ENCODE measurements at places on chromosomes 12 and 14.

DNA sequence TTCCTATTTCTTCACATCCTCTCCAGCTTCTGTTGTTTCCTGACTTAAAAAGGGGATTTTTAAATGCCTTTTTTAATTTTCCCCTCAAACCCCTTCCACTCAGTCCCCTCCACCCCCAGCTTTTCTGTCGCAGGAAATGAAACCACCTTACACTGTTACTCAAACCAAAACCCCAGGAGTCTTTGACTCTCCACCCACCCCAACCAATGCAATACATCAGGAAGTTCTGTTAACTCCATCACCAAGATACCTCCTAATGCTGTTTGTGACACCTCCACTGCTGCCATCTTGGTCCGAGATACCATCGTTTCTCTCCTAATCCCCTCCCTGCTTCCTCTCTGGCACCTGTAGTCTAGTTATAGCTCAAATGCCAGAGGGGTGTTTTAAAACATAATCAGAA, 25.4 kb upstream of the CPM start:
- no peak for DNase-seq

DNA sequence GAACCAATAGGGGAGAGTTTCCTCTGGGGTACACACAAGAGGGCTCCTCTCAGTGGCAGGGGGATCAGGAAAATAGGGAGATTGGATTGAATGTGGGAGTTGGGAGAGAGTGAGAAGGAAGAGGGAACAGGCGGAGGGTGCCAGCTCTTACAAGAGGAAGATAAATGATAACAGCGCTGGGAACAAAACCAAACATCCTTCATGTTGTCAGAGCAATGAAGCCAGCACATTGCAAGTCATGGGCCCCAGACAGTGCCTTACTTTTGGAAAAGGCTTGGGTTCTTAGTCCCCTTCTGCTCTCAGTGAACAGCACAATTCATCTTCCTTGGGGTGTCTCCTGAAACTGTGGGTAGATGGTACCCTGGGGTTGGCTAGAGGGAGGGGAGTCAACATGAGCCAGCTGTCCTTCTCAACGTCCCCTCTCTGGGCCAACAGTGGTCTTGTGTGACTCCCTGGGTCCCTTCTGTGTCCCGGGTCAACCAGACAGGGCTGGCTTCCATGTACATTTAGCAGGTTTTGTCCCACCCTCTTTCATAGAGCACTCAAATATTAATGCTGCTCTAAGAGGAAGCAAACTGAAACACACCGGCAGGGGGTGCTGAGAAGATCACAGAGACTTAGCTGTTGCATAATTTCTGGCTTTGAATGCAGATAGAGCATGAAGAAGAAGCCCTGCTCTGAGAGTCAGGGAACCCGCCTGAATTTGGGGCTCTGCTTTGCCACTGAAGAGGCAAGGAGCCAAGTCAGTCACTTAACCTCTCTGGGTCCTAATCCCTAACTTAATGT, 138.5 kb downstream of the ESRRB start:
- DNase-seq, result no peak

DNA sequence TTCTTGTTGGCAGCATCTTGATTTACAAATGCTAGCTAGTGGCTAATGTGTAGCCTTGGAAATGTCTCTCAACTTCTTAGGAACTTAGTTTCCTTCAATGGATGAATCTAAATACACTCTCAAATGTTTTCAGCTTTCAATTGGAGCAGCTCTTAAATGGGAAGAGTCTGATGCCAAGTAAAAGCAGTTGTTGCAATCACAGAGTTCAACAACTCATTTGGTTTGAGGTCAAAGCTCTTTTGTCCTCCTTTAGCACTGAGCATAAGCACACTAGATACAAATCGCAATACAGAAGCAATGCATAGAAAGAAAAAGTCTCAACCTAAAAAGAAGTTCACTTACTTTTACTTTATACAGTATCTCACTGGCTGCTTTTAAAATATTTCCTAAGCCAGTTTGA, 986.1 kb upstream of the FLRT2 start:
- DNase-seq, result no peak

GRCh38 chr12:50314636-50315312, 31.5 kb upstream of the LIMA1 start:
- DNase-seq, result no peak

- no peak for DNase-seq
Observed at GRCh38 chr14:59093902-59094301, 94.6 kb upstream of the DAAM1 start.

DNA sequence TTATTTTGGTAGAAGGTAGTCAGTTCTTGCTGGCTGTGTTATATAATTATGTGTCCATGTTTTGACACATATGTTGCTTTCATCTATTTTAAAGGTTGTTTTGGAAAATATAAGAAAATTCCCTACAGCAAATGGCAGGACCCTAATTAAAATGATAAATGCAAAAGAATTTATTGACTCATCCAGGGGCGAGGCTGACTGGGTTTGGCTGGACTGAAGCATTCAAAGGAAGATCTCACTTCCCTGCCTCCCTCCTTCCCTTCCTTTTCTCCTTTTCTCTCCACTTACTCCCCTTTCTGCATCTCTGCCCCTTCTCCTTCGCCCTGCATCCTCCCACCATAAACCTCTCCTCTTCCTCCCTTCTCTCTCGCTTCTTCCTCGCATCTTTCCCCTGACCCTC, 129.6 kb downstream of the SNAPC1 start:
- no peak for DNase-seq

- no peak for DNase-seq
Observed at GRCh38 chr14:35390577-35391387, 13.8 kb downstream of the NFKBIA start.

GRCh38 chr14:74083784-74084276, 423 bp downstream of the ALDH6A1 start:
- no peak for DNase-seq

DNA sequence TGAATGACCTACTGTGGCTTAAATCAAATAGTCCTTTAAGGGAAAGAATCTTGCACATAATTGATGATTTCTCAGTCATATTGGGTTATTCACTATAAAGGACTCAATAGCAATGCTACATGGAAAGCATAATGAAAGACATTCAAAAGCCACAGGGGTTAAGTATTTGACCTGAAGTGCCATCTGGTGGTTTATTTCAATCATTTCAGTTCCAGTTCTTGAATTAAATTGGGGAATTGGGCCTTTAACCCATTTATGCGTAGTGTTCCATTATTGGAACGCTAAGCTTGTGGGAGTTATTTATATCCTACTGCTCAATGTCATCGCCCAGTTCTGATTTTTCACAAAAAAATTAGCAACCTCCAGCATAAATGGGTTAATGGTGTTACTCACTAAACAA, 41.3 kb upstream of the C12orf71 start:
- no peak for DNase-seq

DNA sequence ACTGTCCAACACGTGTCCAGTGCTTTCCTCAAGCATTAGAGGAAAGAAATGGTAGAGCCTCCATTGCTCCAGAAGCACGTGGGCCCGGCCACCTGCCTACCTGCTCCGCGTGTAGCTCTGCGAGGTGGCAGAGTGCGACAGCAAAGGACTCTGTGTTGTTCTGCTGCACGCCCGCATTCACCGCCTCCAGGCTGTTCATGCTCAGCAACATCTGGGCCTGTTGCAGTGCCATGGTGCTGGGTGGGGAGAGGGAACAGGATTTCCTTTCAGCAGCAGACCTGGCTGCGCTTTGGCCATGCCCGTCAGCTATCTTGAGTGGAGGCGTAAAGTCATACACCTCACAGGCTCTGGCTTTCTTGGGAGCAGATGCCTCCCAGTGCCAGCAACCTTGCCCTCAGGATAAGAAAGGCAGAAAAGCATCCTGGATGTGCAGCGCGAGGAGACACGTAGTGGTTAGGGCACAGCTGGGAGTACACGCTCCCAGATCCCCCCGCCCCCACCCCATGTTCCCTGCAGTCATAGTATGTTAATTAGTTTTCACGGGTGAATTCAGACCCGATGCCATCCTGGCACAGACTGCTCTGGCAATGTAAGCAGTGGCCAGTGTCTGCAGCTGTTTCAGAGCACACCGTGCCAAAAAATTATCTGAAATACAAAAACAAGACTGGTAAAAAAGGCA, 25.1 kb downstream of the ANAPC5 start:
- no peak for DNase-seq

DNA sequence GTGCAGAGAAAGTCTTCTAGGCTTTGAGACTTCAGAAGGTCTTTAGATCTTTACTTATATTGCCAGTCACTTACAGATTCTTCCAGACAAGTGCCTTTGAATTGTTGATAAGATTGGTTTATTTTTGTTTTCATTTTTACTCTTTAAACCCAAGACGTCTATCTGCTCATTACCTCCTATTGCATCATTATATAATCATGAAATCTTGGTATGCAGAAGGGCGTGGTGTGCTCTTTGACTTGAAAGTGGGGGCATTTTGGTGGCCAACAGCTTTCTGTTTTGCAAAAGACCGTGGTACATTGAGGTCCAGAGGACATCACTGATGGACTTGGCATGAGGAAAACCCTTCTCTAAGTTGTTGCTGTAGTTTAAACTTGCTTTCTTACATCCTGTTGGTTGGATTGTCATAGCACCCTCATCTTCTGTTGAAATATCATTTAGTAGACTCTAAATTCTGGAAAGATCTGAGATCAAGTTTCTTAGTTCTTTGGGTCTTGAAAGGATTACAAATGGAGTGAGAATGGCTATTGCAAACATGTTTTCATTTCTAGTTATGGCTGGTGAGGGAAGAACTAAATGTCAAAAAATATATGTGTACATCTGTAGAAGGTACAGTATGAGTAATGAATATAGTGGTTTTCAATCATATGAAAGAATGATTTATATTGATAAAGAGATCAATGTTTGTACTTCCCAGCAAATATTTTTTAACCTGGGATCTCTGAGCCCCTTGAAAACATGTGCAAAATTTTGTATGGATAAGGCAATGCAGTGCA, 441.8 kb downstream of the NRXN3 start:
- DNase-seq, result no peak

DNA sequence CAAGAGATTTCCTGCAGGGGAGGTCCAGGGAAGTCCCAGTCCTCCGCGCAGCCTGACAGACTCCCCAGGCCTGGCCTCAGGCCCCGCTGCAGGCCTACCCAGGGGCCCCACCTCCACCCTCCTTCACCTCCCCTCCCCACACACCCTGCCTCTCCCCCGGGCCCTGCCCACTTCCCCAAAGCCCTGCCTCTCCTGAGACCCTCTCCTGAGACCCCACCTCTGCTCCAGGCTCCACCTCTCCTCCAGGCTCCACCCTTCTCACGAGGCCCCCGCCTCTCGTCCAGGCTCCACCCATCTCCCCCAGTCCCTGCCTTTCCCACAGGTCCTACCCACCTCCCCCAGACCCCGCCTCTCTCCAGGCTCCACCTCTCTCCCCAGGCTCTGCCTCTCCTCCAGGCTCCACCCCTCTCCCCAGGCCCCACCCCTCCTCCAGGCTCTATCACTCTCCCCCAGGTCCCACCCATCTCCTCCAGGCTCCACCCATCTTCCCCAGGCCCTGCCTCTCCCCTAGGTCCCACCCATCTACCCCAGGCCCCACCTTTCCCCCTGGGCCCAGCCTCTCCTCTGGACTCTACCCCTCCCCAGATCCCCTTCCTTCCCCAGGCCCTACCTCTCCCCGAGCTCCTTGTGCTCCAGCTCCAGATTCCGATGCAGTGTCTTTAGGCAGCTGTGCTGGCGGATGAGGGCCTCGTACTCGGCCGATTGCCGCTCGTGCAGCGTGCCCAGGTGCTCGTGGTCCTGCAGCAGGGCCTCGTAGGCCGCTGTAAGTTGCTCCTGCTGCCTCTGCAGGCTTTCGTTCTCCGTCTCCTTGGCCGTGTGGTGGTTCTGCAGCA, 58.8 kb upstream of the GPR68 start:
- DNase-seq, result no peak

- no peak for DNase-seq
Observed at GRCh38 chr12:116698116-116698515, 39.8 kb downstream of the SPRING1 start.

DNA sequence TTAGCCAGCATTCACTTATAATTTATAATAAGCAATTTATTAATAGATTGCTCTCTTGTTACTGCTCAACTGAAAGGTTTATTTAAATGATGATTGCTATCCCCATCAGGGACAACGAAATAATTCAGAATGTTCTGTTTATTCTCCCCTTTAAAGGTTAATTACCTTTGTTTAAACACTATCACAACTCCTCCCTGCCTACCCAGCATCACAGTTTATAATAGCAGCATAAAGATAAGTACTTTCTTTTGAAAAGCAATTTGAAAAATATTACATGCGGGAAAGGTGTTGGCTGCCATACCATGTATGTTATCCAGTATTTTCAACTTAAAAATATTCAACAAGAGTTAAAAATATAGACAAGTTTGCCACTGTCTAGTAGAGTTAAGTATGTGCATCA, 30.6 kb downstream of the SCAF11 start:
- DNase-seq, result no peak

- no peak for DNase-seq
Observed at GRCh38 chr12:122872815-122873361, 23.0 kb downstream of the VPS37B start.

- no peak for DNase-seq
Observed at GRCh38 chr12:71958457-71958856, 19.8 kb downstream of the TPH2 start.

- peak; percentile 19 for DNase-seq
Observed at GRCh38 chr12:127280393-127281275, 986.3 kb upstream of the TMEM132C start.

- no peak for DNase-seq
Observed at GRCh38 chr12:46386877-46387629, 14.5 kb upstream of the SLC38A2 start.

Data from activated gamma-delta T cell (primary cell).